ENCODE measurements at places on chromosomes 16 and 17. TPM values are rescaled to one million over a fixed set of nuclear protein-coding genes. Genes with fewer than 3 reads are reported as not detected.
A peak's percentile ranks its signal among the peaks of the same experiment; 100 is the strongest.

SNX20 gene
- 0.70 TPM for total RNA-seq

CMTM2 gene
- total RNA-seq: not detected

DNA sequence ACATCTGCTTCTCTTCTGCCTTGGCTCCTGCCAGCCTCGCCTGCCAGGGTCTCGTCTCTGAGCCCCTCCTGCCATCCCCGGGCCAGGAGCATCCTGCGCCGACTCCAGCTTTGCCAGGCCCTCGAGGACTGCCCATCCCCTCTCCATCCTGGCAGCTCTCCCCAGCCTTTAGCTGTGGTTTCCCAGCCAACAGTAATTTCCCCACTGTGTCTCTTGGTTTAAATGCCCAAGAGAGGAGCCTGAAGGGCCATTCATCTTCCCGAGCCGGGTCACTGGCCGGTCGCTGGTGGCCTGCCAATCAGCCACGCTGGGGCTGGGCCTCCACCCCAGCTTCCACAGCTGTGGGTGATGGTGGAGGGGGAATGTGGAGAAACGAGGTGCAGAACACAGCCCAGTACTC, 47.8 kb downstream of the MRC2 start:
- DNase-seq: no peak

- DNase-seq: peak; percentile 54
Observed at GRCh38 chr16:86609115-86609514, 30.8 kb downstream of the FOXL1 start.

GRCh38 chr16:73480381-73480780, 432.5 kb upstream of the ZFHX3 start:
- DNase-seq: no peak

DNA sequence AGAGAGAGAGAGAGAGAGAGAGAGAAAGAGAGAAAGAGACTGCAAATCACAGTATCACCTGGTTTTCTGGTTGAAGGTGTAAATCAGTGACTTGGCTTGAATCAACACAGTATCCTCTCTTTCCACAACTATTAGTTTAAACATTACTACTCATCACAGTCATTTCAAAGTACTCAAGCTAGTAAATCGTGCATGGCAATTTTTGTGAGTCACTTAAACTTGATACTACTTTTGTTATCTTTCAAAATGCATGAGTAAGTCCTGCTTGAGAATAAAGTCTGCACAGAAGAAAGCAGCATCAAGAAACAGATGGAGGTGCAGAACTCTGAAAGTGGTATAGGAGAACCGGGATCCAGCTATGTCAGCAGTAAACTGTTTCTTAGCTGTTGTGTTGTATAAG, 535.4 kb downstream of the CDH8 start:
- no peak for DNase-seq

DNA sequence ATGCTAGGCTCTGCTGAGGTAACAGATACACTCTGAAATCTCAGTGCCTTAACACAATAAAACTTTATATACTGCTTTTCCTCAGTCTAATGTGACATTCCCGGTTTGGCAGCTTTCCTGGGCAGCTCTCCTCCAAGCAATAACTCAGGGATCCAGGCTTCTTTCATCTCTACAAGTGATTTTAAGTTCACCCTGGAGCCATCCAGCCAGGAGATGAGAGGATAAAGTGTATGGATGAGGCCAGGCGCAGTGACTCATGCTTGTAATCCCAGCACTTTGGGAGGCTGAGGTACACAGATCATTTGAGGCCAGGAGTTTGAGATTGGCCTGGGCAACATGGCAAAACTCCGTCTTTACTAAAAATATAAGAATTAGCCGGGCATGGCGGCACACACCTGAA, 147.2 kb downstream of the UTP18 start:
- no peak for DNase-seq

DNA sequence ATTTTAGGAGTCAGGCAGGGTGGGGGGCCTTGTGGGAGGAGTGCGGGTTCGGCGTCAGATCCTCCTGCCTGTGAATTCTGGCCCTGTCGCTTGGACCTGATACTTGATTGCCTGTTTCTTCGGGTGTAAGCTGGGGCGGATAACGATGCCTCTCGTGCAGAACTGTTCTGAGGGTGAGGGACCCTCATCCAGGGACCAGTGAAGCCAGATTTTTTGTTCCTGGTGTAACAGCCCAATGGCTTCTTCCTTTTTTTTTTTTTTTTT, 1.3 kb downstream of the TBCD start:
- no peak for DNase-seq

GRCh38 chr16:63080746-63081145, 1044.5 kb upstream of the CDH8 start:
- no peak for DNase-seq

DNA sequence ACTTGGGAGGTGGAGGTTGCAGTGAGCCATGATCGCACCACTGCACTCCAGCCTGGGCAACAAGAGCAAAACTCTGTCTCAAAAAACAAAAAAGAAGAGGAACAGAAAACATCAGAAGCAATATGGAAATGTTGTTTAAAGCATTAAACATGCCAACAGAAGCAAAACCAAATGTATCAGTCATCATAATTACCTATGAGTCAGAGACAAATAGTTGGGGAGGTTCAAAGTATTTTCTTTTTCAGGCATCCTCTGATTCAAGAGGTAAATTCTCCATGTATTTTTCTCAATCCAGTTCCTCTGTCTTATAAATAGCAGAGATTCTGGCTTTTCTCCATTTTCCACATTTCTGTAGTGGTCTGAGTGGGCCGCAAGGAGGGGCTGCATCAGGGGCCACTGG, 2.1 kb upstream of the TM4SF5 start:
- DNase-seq: no peak

- DNase-seq: no peak
Observed at GRCh38 chr17:81993729-81994592, 16.5 kb downstream of the ASPSCR1 start.

- no peak for DNase-seq
Observed at GRCh38 chr16:49459953-49460735, 86.5 kb downstream of the C16orf78 start.
